Mesenteric fat pad (tissue), 1 donor: ENCODE measurements at places on chromosomes 3 and 15. TPM values are rescaled to one million over a fixed set of nuclear protein-coding genes. Genes with fewer than 3 reads are reported as not detected.

DNA sequence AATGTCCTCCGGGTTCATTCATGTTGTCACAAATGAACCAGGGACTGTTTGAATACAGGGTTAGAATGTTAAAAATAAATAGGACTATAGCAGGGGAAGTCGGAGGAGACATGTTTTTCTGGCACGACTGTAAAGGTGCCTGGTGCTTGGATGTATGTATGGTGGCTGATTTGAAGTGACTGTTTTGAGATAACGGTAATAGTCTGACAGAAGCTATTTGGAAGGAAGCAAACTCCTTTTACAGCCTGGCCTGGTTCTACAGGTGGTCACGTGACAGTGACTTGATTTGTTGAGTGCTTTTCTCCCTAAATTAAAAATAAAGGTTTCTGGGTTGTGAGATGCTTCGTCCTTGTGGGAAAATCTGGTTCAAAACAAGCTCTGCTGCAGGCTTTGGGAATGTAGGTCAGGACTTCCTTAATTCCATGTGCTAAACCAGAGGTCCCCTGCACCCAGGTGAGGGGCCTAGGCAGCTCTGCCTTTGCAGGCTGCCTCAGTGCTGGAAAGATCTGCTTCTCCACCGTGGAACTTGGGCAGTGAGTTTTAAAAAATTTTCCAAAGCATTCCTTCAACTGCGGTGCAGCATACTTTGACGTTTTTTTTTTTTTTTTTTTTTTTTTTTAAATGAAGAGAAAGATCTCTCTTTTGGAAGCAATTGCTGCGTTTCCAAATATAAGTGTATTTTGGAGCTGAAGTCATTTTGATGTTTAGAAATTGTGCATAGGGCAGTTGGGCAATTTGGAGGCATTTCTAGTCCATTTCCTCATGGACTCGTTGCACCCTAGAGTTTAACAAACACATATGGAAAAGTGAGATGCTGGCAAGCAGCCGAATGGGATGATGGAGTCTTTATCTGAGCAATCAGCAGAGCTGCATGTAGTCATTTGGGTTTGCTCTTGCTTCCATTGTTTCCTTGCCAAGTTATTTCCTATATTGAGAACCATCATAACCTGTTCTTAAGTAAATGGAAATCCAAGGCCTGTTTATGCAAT lies 30.9 kb downstream of the ITPR1 start:
- DNase-seq, result no peak

DNA sequence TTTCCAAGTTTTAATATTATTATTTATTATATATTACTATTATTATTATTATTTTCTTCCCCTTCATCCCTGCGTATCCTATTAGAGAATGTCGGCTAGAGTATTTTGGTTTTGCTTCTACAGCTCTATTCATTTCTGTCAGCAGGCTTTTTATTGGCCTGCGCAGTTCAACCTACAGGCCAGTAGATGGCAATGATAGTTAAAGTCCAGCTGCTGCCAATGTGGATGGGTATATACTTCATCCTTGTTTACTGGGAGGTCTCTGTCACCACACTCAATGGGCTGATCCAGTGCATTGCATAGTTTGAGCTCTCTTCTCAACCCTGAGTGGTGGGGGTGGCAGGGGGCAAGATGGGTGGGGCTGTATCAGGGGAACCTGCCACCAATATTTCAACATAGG lies 799.8 kb downstream of the NSUN3 start:
- no peak for DNase-seq

GRCh38 chr3:127092776-127093175 lies 100.2 kb upstream of the PRR23E start:
- no peak for DNase-seq

ACTC1 gene
- total RNA-seq, result 0.55 TPM

DNA sequence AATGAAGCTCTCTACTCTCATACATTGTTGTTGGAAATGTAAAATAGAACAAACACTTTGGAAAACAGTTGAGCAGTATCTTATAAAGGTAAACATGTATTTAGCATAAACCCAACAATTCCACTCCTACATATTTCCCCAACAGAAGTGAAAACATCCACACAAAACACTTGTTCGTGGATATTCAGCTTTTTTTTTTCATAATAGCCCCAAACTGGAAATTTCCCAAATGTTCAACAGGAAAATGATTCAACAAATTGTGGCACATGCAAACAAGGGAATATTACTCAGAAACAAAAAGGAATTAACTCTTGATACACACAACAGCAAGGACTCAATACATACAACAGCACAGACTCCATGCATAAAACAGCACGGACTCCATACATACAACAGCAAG lies 28.5 kb downstream of the RFTN1 start:
- DNase-seq, result no peak

SI gene
- total RNA-seq, result 1.0 TPM

GRCh38 chr3:14536837-14537589 lies 3.1 kb downstream of the GRIP2 start:
- no peak for DNase-seq

- DNase-seq, result no peak
Measured at GRCh38 chr3:107633327-107634098, 110.8 kb downstream of the BBX start.

- DNase-seq, result no peak
Measured at GRCh38 chr3:52119099-52119498, 35.1 kb downstream of the POC1A start.

PRSS50 gene
- not detected for total RNA-seq

- no peak for DNase-seq
Measured at GRCh38 chr15:58463815-58464650, 32.2 kb downstream of the LIPC start.

DNA sequence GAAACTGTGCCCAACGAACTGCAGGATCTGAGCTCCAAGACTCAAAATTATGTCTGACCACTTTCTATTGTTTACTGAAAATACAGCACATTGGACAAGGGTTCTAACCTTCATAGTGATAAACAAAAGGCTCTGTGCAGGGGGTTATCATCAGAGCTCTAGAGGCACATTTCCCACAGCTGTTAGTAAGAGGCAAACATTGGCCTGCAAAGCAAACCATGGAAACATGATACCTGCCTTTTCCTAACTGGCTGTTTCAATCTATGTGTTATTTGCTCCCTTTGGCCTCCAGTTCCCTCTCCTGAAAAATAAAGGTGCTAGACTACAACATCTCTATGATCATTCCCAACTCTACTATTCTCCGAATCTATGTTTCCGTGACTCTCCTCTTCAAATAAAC lies 159.7 kb upstream of the ARHGEF26 start:
- DNase-seq, result no peak

GRCh38 chr15:90645873-90646575 lies 71.1 kb upstream of the BLM start:
- DNase-seq, result no peak

DNA sequence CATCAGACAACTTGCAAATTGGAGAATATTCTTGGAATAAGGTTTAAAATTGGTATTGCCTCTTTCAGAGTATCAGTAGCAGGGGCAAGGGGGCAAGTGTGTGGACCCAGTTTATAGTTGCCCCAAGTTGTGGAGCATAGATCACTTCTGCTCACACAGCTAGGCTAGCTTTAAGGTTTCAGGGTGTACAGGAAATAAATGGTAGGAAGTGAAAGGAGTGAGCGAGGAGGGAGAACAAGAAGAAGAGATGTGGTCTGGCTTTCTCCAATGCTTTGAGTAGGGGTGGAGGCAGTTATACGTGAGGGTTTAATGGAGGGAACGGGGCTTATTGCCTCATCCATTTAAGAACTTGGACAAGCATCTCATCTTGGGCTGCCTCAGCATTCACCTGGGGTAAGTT lies 290.0 kb upstream of the CFAP20DC start:
- no peak for DNase-seq

RBPMS2 gene
- total RNA-seq, result 24.5 TPM

DNA sequence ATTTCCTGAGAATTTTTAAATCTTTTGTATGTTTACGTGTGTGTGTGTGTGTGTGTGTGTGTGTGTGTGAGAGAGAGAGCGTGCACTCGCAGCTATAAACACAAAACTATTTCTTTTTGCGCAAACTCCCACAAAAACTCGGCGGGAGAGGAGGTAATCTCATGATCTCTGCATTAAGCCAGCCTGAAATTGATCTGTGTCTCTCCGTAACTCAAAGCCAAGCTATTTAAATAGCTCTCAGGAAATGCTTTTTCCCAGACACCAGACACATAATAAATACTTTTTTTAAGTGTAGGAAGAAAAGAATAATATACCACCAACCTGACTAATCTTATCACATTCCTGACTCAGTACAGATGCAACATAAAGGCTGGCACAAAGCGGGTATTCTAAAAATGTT lies 226.8 kb downstream of the MAGI1 start:
- no peak for DNase-seq

- DNase-seq, result no peak
Measured at GRCh38 chr3:11717301-11717700, 73.6 kb upstream of the VGLL4 start.

EPHA6 gene
- 0.26 TPM for total RNA-seq
